ENCODE measurements at places on chromosomes 6 and 20.

DNA sequence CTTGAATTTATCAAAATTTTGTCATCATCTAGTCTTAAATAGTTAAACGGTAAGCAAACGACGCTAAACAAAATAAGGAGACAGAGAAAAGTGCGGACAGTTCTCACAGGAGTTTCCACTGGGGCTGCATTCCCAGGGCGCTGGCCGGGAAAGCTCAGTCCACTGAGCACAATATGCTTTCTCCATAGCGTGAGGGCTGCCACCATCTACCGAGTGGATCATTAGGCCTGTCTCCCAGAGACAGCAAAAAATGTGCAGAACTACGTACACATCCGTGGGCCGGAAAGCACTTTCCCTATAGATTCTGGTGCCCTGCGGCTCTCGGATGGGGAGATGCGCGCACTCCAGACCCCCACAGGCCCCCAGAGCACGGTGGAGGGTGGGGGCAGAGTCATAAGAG is 84.9 kb downstream of the THBS2 start:
- no peak for DNase-seq

DNA sequence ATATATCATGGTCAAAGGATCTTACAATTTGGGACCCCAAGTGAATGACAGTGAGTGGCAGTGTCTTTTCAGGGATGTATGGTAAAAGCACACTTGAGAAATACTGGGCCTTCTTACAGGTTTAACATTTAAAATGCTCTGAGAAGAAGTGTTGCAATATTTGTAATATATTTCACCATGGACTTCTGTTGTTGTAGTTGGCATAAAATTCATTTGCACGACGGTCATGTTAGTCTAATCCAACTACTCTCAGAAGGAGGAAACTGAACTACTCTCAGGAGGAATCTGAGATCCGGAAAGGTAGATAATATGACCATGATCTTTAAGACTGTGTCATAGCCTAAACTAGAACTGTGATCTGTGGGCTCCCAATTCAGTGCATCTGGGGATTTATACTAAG is 700.1 kb downstream of the HDGFL1 start:
- no peak for DNase-seq

- no peak for DNase-seq
These were observed 372.1 kb upstream of the HS3ST5 start for GRCh38 chr6:114714836-114715507.

GRCh38 chr20:37315452-37316110 is 26.1 kb downstream of the MANBAL start:
- no peak for DNase-seq

- DNase-seq: no peak
These were observed 280.8 kb upstream of the MARCKS start for GRCh38 chr6:113576310-113576709.

- no peak for DNase-seq
These were observed 375.2 kb upstream of the MARCKS start for GRCh38 chr6:113481910-113482309.

- no peak for DNase-seq
These were observed 74.6 kb upstream of the CD93 start for GRCh38 chr20:23160536-23161243.
